ENCODE measurements at places on chromosomes 4 and X.

GRCh38 chrX:120731386-120731785 lies 101.5 kb upstream of the C1GALT1C1 start:
- peak; percentile 57 for DNase-seq

DNA sequence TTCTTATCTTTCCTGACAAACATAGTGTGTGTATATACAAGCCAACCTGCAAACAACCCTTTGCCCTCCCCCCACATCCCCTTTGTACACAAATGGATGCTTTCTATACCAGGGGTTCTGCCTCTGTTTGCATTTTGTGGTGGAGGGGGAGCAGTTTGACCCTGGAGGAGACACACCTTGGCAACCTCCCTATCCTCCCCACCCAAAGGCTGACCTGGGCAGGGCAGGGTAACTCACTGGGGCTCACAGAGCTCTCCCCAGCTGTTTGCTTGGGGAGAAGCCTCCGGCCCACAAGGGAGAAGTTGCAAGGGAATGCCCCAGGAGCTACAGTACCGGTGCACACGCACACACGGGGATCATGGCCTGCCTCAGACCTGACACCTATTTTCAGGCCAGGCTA lies 372.6 kb downstream of the BCOR start:
- no peak for DNase-seq

- no peak for DNase-seq
Observed at GRCh38 chrX:69107231-69107739, 58.0 kb downstream of the PJA1 start.

DNA sequence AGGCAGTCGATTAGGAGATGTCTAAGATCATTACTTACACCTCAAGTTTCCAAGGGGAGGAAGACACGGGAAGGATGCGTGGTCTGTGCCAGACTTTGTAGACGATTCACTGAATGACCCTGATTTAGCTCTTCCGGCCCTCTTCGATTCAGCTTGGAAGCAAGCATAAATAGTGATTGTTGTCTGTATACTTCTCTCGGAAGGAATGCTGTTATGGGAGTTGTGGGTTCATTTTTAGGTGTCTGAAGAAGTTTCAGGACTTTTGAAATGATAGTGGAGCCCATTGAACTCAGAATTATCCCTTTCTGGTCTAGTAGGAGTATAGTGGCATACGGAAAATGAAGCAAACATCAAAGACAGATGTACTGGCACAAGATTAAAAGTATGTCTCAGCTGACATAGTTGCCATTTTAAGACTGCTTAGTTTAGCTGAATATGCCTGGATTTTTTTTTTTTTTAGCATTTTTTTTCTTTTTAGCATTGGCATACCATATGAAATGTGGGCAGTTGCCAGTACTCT lies 1.0 kb upstream of the ANKRD17 start:
- DNase-seq, result no peak

DNA sequence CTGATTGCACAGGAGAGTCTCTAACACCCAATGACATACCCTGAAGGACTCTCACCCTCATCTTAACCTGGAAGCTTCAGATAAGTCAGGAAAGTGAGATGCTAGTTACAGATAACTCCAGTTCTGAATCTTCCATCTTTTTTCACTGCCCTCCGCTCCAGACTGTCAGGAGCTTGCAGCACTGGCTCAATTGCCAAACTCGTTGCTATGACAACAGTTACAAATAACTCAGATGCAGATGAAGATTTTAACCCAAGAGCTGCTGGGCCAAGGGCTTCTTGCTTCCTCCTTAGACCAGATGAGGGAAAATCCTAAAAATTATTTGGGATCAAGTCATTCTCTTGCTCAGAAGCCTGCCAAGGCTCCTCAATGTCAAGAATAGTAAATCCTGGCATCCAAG lies 109.1 kb upstream of the HUWE1 start:
- DNase-seq, result peak; percentile 3

GRCh38 chr4:1406981-1407656 lies 877 bp upstream of the NKX1-1 start:
- DNase-seq, result no peak

- no peak for DNase-seq
Observed at GRCh38 chr4:143653031-143653430, 47.4 kb downstream of the FREM3 start.

DNA sequence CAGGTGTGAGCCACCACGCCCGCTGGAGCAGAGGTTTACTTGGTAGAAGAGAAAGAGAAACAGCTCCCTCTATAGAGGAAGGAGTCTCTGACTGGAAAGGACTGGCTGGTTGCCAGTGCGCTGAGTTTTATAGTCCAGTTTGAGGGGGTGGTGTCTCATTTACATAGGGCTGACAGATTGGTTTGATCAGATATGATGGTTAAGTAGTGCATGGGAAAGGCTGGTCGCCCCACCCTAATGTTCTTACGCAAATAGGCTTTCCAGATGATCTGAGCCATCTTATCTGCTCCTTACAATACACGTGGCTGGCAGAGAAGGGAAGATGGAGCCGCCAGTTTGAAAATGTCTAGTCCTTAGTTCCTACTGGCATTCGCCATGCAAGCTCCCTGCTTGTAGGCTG lies 439.5 kb downstream of the NAF1 start:
- DNase-seq, result no peak

DNA sequence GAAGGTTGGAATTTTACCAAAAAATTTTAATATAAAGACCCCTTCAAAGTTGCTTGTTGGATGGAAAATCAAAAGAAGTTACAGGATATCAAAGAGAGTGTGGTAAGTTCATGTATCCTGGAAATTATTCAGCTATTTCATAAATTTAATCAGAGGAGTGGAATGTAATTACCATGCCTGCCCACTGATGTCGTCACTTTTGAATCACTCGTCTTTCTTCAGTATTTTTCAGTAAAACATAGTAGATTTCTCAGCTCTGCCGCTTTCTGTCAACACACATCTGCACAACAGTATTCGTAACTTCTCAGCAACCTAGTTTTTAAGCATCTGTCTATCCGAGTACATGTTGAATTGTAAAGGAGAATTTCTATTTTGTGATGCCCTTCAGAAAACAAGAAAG lies 2163.0 kb upstream of the AGA start:
- DNase-seq, result no peak

DNA sequence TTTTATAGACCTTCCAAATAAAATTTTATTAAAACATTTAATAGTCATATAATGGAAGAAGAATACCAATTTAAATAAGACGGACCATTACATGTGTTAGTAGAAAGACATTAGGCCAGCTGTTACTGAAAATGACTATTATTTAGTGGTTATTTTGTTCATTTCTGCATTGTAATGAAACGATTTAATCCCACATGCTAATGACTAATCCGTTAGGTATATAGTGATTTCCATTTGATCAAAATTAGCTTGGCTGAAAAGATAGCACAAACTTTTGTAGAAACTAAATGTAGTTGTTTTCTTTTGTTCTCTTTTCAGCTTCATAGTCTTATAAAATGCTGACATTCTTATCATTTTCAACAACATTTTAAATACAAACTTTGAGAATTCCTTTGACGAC lies 556.1 kb upstream of the TENM3 start:
- DNase-seq, result peak; percentile 45

DNA sequence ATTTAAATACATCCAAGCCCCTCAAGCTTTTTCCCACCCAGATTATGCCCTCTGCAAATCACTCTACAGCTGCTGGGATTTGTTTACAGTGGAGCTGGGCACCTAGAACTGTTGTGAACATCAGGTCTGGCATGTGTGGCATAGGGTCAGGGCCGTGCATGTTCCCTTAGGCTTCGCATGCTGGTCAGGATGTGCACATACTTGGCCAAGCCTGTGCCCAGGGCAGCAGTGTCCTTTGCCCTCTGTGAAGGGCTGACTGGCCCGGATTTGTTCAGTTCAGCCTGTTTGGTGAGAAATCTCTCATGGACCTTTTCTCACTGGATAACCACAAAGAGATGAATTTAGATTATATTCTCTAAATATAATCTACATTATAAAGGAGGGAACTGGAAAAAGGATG lies 471.9 kb downstream of the TRIML1 start:
- DNase-seq, result no peak

GRCh38 chrX:40953369-40953768 lies 131.9 kb upstream of the USP9X start:
- no peak for DNase-seq

DNA sequence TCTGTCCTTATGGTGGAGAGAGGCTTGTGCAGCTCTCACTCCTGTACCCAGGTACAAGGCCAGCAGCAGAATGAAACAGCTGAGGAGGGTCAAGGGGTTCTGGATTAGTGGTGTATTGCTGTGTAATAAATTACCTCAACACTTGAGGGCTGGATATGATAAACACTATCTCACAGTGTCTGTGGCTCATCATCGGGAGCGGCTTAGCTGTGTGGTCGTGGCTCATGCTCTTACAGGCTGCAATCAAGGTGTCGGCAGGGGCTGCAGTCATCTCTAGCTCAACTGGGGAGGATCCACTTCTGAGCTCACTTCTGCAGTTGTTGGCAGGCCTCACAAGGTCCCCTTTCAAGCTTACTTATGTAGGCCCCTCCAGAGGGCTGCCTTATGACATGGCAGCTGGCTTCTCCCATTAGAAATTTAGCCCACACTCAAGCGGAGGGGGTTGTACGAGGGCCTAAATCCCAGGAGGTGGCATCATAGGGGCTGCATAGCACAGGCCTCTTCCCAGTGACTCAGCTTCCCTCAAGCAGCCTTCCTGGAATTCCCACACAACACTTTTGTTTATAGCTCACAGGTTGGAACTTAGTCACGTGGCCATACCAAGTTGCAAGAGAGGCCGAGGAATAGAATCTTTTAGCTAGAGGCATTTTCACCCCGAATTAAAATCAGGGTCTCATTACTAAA lies 148.2 kb upstream of the RPS6KA3 start:
- peak; percentile 3 for DNase-seq

- peak; percentile 59 for DNase-seq
Observed at GRCh38 chrX:16882702-16883486, 12.7 kb upstream of the RBBP7 start.

DNA sequence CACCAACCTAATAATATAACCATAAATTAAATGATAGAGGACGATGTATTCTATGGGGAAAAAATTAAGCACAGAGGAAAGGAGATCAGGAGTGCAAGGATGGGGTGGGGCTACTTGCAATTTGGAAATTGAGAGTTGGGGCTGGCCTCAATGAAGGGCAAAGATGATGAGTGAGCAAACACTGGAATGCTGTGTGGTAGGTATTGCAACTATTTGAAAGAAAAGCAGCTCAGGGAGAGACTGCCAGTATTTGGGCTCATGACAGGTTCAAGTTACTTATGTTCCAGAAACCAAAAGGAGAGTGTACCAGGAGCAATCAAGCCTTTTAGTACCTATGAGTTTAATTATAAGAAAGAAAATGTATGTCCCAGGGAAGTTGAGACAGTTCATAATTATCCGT lies 47.4 kb downstream of the ASIC5 start:
- no peak for DNase-seq

- DNase-seq, result no peak
Observed at GRCh38 chrX:55624403-55624802, 1.2 kb downstream of the FOXR2 start.

GRCh38 chr4:147786031-147786430 lies 54.1 kb downstream of the ARHGAP10 start:
- DNase-seq, result no peak

DNA sequence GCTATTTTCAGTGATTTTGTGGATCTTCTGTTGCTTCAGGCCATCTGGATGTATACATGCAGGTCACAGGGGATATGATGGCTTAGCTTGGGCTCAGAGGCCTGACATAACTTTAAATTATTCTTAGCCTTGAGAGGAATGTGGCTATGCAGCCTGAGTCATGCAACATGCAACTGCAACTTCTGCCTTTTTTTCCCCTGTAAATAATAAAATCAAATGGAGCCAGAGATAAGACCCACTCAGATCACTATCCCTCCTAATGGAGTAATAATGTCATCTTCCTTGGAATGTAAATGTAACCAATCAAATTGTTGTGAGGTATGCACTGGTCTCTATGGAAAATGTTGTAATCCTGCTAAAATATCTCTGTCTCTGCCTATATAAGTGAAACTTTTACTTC lies 54.9 kb downstream of the MAGEB17 start:
- peak; percentile 89 for DNase-seq

DNA sequence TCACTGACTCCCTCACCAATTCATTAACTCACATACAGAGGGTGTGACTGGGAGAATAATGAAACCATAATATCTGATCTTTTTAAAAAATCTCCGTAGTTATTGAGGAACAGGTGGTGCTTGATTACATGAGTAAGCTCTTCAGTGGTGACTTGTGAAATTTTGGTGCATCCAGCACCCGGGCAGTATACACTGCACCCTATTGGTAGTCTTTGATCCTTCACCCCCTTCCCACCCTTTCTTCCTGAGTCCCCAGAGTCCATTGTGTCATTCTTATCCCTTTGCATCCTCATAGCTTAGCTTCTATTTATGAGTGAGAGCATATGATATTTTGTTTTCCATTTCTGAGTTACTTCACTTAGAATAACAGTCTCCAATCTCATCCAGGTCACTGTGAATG lies 1143.8 kb downstream of the PCDH19 start:
- DNase-seq, result no peak

DNA sequence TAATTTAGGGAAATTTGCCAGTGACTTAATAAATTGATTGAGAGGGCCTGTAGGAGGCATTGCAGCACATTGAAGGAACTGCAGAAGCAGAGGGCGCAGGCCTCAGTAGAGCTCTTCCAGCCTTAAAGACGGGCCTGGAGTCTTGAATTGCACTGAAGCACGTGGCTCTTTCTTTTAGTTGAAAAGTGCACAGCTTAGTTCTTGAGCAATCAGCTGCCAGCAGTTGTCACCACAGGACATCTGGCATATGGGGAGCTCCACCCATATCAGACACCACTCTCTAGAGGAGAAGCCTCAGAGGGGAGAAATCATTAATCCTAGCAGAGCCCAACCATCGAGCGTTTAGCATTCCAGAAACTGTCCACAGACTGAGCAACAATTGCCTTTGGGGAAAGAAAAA lies 16.0 kb upstream of the FGF16 start:
- peak; percentile 88 for DNase-seq

DNA sequence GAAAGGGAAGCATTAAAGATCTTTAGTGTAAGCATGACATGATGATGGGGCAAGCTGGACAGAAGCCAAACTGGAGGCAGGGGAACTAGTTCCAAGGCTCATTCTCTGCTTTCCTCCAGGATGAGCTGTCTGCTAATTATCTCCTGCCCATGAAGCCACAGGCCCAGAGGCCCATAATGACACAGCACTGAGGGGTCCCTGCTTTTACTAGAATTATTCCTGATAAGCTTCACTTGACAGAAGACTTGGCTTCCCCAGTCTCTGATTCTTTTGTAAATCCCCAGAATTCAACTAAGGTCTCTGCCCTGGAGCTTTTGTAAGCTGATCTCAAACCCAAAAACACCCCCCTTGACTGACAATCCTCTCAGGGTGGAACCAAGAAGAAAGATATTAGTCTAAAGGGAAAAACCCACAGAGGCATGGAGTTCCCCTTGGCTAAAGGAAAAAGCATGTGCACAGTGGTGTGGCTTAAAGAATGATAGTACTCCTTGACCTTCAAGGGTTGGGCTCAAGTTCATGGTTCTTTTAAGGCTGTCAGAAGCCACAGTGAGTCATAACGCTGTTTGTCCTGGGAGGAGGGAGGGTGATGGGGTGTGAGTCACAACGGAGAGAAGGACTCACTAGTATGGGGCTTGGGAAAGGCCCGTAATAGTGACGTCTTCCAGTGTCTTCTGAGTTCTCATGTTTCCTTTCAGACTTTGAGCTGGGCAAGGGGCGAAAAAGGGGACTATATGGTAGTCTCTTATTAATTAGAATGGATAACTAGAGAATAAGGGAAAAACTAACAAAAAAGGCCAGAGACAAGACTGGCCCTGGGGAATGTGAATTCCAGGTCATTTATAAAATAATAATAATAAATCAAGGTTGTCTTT lies 146.0 kb upstream of the CPEB2 start:
- DNase-seq, result peak; percentile 99

All from EH (cell line).